ENCODE measurements at places on chromosomes 2 and 18.

- no peak for DNase-seq
Measured at GRCh38 chr2:65059071-65059470, 2.9 kb downstream of the CEP68 start.

- DNase-seq: no peak
Measured at GRCh38 chr2:62145478-62146100, 50.3 kb upstream of the B3GNT2 start.

GRCh38 chr2:206642075-206643025 is at the start of gene FAM237A:
Gene FAM237A, plus strand, starts transcription at chr2:206642487. Its CDS starts 1,750 bp downstream, at chr2:206644237.
- DNase-seq: no peak

GRCh38 chr2:178242552-178242883 is 48.2 kb downstream of the OSBPL6 start:
- DNase-seq: no peak

DNA sequence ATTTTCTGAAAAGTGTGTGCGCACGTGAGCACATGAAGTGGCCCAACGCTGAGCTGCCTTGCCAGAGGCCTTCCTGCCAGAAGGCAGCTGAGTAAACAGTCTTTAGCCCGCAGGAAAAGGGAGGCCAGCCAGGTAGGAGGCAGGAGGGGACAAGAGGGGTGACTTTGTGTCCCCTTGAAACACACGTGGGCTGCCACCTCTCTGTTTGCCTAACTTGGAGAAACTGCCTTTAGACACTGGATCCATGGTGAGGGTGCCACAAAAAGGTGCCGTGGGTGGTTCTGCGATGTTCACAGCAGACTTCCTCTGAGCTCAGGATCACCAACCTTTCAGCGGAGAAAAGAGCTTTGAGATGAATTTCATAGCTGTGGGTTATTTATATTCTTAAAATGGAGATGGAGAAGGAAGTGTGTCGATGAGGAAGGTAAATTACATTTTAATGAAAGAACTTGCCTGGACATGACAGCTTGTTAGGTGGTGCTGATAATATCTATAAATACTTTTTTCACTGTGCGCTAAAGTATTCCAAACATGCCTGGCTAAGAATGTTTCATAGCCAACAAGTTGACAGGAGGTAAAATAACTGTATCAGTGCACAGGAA is 36.6 kb upstream of the ASB1 start:
- no peak for DNase-seq

- no peak for DNase-seq
Measured at GRCh38 chr2:85907671-85908157, 18.9 kb upstream of the ST3GAL5 start.

- DNase-seq: no peak
Measured at GRCh38 chr2:203195331-203196036, 43.3 kb upstream of the CYP20A1 start.

GRCh38 chr18:62368100-62368499 is 43.0 kb downstream of the TNFRSF11A start:
- no peak for DNase-seq

DNA sequence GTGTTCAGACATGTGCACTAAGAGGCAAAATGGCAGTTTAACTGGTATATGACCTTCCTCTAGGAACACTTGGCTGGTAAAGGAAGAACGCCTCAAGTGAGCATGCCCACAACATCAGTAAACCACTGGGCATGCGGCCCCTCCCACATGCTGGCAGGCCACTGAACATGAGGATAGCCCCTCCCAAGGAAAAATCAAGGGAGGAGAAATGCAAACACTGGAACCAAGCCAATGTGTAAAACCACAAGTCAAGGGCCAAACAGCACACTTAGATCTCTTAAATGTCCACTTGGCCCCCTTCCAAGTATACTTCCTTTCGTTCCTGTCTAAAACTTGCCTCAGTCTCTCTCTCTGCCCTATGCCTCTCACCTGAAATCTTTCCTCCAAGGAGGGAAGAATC is 980.8 kb downstream of the TSN start:
- no peak for DNase-seq

GRCh38 chr2:24779116-24779515 is 14.1 kb downstream of the PTRHD1 start:
- DNase-seq: no peak

GRCh38 chr2:121063471-121063870 is 221.5 kb downstream of the TFCP2L1 start:
- no peak for DNase-seq

GRCh38 chr2:129887688-129888266 is 91.7 kb upstream of the RAB6C start:
- no peak for DNase-seq

DNA sequence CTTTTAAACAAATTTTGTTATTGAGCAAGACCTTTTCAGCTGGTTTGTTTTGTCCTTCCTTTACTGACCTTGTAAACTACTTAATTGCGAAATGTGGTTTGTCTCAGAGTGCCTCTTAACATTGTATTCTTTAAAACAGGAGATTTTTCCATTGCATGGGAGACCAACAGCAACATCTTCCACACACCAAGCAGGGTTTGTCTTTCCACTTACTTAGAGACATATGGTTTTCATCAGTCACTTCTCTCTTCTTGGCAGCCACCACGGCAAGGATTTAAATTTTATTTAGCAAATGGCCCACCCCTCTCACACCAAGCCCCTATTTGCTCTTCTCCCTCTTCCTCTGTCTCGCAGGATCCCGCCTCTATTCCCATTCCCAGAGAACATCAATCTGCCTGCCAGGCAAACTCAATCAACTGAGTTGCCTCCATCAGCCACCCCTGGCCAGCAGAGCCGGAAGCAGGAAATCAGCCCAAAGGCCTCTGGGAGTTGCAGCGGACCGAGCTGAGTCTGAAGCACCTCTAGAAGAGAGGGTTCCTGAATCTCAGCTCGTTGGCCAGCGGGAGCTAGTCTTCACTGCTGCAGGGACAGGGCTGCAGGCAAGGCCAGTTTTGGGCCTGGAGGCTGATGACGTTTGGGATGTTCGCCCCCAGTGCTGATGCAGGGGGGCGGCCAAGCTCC is 11.3 kb upstream of the CIB4 start:
- no peak for DNase-seq

- no peak for DNase-seq
Measured at GRCh38 chr2:69017080-69017479, 4.1 kb downstream of the ANTXR1 start.

- DNase-seq: no peak
Measured at GRCh38 chr2:187369471-187369870, 78.6 kb downstream of the CALCRL start.

- DNase-seq: no peak
Measured at GRCh38 chr2:216083464-216084281, 2.0 kb downstream of the TMEM169 start.

DNA sequence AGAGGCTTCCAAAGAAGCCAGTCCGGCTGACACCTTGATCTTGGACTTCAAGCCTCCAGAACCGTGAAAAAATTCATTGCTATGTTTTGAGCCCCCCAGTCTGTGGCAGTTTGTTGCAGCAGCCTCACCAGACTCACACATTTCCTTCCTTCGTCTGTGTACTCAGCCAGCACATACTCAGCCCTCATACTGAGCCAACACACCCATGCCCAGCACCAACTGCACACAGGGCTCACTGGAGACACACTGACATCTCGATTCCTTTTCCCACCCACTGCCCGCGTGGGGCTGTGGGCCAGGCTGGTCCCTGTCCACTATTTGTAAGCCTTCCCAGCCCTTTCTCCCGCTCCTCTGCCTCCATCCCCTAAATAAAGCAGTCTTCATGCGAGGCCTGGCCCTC is 24.1 kb upstream of the NMUR1 start:
- no peak for DNase-seq

- DNase-seq: no peak
Measured at GRCh38 chr2:39667104-39667885, 1.6 kb downstream of the TMEM178A start.

- no peak for DNase-seq
Measured at GRCh38 chr18:60838677-60839076, 466.1 kb upstream of the MC4R start.

DNA sequence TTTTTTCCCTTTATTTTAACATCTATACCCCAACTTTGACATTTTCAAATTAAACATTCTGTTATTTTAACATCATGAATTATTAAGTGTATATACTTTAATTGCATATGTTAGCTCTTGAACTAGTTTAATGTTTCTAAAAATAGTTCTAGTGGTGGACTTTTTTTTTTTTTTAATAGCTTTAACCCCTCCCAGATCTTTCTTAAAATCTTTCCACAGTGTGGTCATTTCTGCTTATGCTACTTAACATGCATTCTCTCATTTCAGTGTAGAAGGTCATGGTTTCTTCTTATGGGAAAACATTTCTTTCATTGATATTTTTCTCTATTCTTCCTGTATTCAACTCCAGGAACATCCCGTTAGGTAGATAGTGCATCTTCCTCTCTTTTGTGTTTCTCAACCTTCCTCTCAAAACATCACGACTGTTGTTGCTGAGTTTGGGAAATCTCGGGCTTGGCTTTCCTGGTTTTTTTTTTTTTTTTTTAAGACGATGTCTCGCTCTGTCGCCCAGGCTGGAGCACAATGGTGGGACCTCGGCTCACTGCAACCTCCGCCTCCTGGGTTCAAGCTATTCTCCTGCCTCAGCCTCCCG is 849 bp upstream of the TMEM18 start:
- DNase-seq: no peak

GRCh38 chr2:66968946-66969345 is 428.2 kb upstream of the ETAA1 start:
- no peak for DNase-seq

- no peak for DNase-seq
Measured at GRCh38 chr2:126686841-126687485, 31.0 kb downstream of the GYPC start.

- no peak for DNase-seq
Measured at GRCh38 chr2:115505331-115505730, 1062.9 kb downstream of the DPP10 start.

- no peak for DNase-seq
Measured at GRCh38 chr2:146950361-146950760, 894.5 kb upstream of the ACVR2A start.

DNA sequence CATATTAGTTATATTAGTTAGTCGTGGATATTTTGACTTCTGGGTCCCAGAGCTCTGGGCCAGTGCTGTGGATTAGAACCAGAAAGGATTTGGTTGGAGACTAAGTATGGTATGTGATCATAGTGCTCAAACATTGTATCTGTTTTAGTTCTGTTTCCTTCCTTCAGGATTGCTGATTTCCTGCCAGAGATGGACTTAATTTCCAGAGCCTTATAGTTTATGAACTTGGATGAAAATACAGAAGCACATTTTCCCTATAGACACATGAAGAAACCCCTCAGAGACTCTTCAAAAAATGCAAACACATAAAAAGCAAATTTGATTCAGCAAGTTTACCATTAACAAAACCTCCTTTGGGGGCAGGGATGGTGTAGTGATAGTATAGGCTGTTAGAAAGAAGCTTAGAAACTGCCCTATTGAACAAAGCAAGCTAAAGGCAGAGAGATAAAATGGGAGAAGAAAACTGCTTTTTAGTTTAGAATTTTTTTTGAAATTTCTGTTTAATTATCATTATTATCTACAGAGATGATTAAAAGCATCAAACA is 88.7 kb upstream of the EFEMP1 start:
- DNase-seq: no peak

GRCh38 chr2:238510911-238511613 is 84.3 kb downstream of the ASB1 start:
- no peak for DNase-seq

DNA sequence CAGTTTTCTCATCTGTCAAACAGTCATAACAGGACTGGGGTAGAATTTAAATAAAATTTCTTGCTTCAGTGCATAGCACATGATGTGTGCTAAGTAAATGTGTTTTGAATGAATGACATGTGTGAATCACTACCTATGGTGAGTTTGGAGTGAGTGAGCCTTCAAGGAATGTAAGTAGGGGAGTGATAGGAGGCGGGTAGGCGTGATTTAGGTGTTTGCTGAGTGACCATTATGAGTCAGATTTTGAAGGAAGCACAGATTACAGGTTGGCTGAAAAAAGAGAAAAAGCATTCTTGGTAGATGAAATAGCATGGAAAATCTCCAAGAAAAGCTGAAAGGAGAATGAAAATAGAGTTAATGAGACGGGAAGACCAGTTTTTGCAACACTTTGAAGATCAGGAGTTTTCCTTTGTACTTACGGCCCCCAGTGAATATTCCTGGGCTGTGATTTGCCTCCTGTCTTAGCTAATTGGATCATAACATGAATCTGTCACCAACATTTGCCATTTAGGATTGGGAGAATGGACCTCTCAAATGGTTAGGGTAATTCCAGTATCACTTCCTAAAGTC is 136.9 kb upstream of the GATA6 start:
- DNase-seq: no peak

DNA sequence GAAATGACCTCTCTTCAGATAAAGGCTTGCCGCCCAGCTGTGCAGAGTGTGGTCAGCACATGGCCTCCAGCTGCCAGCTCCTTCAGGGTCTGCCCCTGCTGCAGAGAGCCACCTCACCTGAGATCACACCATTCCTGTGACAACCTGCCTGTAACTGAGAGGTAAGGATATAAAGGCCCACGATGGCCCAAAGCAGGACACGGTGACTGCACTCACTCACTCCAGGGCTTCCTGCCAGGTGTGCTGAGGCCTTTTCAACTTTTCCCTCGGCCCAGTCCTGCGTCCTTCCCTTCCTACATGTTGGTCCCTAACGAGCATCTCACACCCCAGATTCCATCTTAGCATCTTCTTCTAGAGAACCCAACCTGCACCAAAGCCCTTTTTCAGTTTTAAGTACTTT is 36.2 kb downstream of the ANKRD44 start:
- no peak for DNase-seq

GRCh38 chr18:30787410-30787809 is 255.1 kb downstream of the DSC3 start:
- DNase-seq: no peak

- no peak for DNase-seq
Measured at GRCh38 chr2:241788135-241788534, 11.5 kb downstream of the GAL3ST2 start.

GRCh38 chr2:172442072-172442895 is 14.9 kb downstream of the ITGA6 start:
- no peak for DNase-seq

- DNase-seq: no peak
Measured at GRCh38 chr18:50441016-50441415, 66.2 kb downstream of the SKA1 start.

GRCh38 chr18:36931106-36931505 is 102.2 kb downstream of the KIAA1328 start:
- no peak for DNase-seq

- no peak for DNase-seq
Measured at GRCh38 chr2:5020116-5020875, 671.9 kb upstream of the SOX11 start.

GRCh38 chr2:17242813-17243485 is 275.3 kb downstream of the RAD51AP2 start:
- DNase-seq: no peak

- no peak for DNase-seq
Measured at GRCh38 chr2:174180165-174180724, 68.1 kb downstream of the OLA1 start.

All from stimulated activated CD4-positive, alpha-beta T cell treated with anti-CD3 and anti-CD28 coated beads, Interleukin-1b, Interleukin-23, amount 100 ng/mL, for 1 hour (primary cell).